ENCODE measurements at places on chromosomes 5 and 9.
A peak's percentile ranks its signal among the peaks of the same experiment; 100 is the strongest.

GRCh38 chr5:1383344-1383743 lies 38.4 kb upstream of the CLPTM1L start:
- no peak for DNase-seq

DNA sequence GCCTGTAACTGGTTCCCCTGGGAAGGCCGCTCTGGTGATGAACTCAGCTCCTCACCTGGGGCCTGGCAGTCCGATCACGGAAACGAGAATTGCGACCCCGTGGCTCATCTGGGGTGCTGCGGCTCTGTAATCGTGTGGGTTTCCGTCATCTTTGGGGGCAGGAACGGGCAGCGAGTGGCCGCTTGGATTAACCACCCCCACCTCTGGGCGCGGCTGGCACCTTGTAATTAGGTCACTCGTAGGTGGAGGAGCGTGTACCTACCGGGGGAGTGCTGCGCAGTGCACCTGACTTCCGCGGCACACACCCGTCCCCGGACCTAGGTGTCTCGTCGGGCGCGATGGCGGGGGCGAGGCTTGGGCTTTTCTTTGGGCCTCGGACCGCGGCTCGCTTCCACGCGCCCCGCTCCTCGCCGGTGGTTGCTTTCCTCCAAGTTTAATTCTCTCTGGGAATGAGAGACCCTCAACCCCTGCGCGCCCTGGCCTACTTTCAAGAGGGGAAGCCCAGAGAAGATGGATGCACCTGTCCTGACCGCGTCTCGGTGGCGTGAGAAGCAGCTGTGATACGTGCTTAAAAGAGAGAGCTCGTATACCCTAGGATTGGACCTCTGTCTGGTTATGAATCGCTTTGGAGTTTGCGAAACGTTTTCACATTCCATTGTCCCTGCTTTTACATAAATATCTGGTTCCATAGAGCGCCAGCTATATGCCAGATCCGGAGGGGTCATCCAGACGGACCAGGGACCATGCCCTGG lies 744 bp upstream of the PPP2CA start:
- peak; percentile 85 for DNase-seq

- DNase-seq: no peak
Measured at GRCh38 chr9:7394002-7394774, 405.4 kb downstream of the DMAC1 start.

GRCh38 chr9:4891674-4892073 lies 93.4 kb upstream of the JAK2 start:
- no peak for DNase-seq

DNA sequence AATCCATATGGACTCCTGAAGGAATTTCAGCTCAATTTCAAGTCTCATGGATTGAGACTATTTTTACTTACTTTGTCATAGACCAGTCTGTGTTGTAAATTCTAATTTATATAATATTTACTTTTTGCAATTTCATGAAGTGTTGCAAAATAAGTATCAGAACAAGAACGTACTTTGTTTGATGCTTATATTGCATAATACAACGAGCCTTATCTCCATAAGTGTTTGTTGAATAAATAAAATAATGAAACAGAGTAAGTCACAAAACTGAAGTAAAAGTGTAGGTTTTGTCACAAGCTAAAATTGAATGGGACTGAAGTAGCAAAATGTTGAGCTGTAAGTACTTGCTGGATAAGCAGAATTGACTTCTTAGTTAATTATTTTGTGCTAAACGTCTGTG lies 3.0 kb upstream of the LIFR start:
- no peak for DNase-seq

DNA sequence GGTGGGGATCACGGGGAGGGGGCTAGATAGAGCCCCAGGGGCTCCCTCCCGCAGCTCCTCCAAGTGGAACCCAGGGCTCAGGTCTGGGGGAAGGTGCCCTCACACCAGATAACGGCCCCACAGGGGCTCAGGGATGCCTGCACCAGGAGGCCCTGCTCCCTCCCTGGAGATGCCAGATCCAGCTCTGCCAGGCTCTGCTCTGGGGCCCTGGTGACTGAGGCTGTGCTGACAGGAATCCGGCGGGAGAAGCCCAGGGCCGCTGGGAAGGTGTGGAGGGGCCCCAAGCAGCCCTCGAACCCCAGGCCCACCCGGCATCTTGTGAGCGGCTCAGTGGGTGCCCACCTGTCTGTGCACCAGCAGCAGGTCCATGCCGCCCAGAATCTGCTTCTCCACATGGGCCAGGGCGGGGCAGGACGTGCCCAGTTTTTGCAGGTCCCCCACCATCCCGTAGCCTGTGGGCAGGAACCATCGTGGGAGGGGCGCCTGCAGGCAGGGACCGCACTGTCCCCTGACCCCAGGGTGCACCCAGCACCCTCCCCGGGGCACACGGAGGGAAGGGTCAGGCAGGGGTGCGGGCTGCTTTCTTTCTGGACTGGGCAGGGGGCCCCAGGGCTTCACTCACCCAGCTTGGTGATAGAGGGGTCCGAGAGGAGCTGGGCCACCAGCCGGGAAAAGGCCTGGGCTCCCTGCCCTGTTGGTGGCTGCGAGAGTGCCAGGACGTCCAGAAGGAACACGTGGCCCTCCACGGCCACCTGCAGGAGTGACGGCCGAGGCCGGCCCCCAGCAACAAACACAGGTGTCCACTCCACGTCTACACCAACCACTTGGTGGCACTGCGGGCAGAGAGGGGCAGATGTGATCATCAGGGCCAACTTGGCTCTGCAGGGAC lies 48.9 kb upstream of the NRARP start:
- no peak for DNase-seq

DNA sequence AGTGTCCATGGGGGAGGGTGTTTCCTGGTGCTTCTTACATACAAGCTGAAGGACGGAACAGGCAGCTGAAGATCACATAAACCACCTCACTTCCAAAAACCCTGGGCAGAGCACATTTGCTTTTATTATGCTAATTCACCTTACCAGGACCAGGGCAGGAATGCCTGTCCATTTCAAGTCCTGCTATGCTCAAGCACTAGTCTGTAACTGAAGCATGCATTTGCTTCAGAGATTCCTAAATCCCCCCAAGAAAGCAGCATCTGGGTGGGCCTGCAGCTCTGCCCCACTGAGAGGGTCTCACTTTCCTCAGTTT lies 9.4 kb upstream of the NACC2 start:
- no peak for DNase-seq

GRCh38 chr9:87305151-87305550 lies 192.5 kb upstream of the DAPK1 start:
- no peak for DNase-seq

DNA sequence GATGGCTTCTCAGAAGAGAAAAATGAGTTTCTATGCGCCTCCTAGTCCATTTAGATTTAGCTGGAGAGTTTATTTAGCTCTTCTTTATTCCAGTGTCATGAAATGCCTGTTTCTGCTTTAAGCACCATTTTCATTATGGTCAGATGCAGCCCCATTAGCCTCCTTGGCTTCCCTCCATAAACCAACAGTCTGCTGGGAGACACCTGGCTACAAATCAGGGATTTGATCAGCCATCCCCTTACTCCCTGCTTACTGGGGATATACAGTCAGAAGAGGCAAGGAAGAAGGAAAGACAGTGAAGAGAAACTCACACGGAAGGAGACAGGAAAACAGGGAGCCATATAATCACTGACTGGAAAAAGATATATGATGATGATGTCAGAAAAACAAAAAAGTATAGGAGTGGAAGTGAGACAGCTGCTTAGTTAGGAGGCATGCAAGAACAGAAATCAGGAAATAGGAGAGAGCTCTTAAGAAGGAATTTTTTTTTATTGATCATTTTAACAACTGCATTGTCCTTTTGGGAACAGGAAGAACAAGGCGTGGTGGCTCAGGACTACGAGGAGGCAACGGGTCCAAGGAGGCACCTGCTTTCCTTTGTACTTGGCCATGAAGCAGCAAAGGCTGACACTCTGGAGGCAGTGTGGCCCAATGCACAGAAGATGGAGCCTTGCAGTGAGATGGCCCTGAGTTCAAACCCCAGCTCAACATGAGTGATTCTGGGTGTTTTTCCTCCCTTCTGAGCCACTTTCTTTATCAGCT lies 56.1 kb downstream of the MED27 start:
- no peak for DNase-seq

DNA sequence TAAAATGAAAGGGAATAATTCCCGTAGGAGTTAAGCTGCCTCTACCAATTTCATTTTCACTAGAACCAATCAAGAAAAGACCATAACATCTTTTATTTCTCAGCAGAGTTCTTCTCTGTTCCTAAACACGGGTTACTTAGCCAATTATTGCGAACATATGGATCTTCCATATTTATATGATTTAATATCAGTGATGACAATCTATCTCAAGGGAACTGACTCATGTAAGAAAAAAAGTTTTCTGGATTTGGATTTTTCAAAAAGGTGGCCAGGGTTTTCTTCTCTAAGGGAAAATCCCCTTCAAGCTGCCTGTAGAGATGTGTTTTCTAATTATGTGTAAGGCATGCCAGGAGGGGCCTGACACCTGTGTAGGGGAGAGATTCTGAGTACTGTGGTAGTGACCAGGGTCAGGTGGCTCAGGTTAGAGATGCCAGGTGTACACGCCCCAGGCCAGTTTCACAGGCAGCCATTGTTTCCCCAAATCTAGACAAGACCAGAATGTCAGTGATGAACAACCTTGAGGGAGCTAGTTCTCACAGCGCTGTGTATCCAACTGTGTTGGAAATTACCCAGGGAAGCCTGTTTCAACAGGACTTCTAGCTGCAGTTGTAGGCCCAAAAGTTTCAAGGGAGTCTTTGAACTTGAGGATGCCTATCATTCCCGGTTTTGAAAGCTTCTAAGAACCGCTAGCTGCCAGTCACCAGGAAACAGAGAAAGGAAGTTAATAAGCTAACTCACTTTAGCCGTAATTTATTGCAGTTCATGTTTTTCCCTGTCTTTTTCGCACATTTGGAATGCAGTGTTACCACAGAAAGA lies 572.5 kb upstream of the RGMB start:
- no peak for DNase-seq

- DNase-seq: no peak
Measured at GRCh38 chr5:78730300-78731094, 81.9 kb upstream of the LHFPL2 start.
